ENCODE measurements at places on chromosomes 1 and 21.

DNA sequence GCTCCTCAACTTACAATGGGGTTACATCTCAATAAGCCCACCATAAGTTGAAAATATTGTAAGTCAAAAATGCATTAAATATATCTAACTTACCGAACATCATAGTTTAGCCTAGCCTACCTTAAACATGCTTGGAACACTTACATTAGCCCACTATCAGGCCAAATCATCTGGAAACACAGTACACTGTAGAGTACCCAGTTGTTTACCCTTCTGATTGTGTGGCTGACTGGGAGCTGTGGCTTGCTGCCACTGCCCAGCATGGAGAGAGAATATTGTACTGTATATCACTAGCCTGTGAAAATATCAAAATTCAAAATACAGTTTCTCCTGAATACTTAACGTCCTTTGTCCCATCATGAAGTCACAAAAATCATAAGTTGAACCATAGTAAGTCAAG is 40.4 kb upstream of the FRRS1 start:
- no peak for DNase-seq

GRCh38 chr1:221559911-221560310 is 182.0 kb downstream of the DUSP10 start:
- no peak for DNase-seq

DNA sequence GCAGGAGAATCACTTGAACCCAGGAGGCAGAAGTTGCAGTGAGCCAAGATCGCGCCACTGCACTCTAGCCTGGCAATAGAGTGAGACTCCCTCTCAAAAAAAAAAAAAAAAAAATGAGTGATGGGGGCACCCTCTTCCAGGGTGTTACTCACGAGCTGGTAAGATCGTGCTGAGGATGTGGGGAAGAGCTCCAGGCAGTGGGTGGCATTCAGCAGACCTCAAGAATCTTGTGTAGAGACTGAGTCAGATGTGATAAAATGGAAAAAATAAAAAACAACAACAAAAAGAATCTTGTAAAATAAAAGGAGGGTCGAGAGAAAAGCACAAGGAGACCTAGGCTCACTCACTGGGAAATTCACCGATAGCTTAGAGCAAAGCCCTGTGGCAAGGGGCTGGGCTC is 38.5 kb downstream of the EPHA2 start:
- DNase-seq: no peak

DNA sequence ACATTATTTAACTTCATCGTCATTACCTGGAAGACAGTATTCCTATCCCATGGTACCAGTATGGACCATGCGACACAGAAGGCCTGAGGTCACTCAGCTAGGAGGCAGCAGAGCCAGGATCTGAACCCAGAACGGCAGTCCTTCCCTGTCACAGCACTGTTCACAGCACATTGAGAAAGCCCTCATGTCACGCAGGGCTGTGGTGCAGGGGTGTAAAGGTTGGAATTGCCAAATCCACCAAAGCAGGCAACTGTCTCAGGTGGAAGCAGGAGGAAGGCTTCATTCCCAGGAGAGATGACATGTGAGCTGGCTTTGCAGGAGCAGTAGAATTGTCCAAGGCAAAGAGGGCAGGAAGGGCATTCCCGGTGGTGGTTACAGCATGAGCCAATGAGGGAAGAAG is 9.9 kb upstream of the TTC22 start:
- DNase-seq: no peak

DNA sequence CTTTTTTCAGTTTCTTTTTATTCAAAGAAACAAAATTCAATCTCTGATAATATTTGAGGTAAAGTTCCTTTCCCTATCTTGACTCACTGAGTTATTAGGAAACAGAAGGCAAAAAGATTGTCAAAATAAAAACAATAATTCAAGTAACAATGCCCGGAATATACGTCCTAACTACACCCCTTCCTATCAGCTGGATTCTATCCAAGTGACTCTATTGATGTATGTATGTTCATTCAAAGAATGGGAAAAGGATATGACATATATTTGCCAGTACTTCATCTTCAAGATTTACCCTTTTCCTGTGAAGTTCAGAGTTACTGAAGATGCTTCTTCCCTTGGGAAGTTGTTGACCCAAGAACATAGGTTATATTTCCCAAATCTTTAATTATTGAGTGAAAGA is 13.7 kb downstream of the SPRTN start:
- DNase-seq: no peak

- DNase-seq: no peak
Observed at GRCh38 chr21:15874615-15875014, 144.8 kb downstream of the USP25 start.

DNA sequence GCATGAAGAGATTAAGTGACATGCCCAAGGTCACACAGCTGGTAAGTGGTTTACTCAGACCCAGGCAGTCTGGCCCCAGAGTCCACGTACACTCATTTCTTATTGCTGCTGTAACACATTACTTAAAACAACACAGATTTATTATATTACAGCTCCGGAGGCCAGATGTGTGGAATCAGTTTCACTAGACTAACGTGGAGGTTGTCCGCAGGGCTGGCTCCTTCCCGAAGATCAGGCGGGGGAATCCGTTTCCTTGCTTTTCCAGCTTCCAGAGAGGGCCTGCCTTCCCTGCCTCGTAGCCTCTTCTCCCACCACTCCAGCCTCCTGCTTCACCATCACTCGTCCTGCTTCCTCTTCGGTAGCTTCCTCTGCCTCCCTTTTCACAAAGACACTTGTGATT is 81.2 kb downstream of the KCNN3 start:
- DNase-seq: no peak
